ENCODE measurements at places on chromosomes 7 and 10.
A peak's percentile ranks its signal among the peaks of the same experiment; 100 is the strongest.

DNA sequence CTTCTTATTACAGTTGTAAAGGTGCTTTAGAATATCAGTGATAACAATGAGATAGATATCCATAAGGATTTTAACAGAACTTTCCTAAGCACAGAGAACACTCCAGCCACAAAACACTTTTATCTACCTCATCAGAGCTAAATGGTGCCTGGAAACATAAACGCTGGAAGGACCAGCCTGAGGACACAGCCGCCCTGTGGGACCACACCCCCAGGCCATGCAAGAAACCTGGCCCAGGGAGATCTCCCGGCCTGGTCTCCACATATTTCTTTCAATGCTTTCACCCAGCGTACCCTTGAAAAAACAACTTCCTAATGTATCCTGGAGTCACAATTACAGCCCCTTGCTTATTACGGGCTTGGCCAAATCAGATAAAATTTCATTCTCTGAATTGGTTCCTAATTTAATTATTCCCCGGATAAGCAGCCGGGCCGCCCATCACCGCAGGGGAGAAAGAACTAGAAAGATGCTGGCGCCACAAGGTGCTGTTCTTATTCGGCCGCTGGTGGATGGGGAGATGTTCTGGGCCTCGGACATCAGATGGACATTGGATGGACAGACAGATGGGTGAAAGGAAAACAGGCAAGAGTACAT, 11.8 kb downstream of the CHST15 start:
- DNase-seq = no peak

GRCh38 chr10:106897719-106898118, 266.8 kb downstream of the SORCS1 start:
- DNase-seq = no peak

- DNase-seq = peak; percentile 8
Observed at GRCh38 chr7:155412416-155413253, 45.3 kb upstream of the EN2 start.

- no peak for DNase-seq
Observed at GRCh38 chr7:131032786-131033185, 294.9 kb upstream of the MKLN1 start.

GRCh38 chr10:96334616-96335526, 23.9 kb downstream of the OPALIN start:
- DNase-seq = no peak

GRCh38 chr7:93165447-93165846, 17.3 kb upstream of the SAMD9L start:
- DNase-seq = peak; percentile 62

DNA sequence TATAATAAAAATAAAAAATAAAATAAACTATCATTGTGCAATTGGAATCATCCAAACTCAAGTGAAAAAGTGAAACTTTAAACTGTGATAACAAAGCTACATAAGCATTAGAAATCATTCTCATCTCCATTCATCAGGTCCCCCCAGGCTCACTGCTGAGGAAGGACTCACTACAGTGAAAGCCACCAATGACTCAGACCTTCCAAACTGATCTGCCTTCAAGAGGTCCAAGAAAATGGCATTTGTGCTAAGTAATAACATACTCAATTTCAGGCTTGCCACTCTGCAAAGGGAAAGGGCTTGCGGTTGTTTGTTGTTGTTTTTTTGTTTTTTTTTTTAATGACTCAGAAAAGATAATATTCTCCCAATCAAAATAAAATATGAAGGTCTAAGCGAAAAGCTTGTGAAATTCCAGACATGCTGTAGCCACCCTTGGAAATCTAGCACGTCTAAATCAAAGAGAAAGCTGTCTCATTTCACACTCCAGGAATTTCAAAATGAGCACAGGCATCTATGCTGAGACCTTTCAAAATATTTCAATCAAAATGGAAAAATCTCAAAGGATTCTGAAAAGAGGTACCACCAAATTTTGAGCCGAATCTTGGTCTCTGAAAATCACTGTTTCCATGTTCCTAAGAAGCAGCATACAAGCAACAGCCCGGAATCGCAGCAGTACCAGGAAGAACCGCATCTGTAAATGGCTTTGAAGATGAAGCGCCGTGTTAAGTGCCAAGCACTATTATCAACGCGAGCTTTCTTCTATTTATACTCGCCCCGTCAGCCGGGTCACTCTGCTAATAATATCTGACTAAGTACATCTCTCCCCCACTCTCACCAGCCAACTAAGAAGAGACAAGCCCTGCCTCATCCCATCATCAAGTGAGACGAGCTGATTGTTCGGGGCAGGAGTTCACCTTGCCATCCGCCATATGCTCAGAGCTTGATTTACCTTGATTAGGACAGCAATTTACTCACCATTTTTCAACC, 13.5 kb downstream of the SFMBT2 start:
- no peak for DNase-seq

GRCh38 chr10:100254191-100254590, 13.2 kb downstream of the CWF19L1 start:
- DNase-seq = no peak

DNA sequence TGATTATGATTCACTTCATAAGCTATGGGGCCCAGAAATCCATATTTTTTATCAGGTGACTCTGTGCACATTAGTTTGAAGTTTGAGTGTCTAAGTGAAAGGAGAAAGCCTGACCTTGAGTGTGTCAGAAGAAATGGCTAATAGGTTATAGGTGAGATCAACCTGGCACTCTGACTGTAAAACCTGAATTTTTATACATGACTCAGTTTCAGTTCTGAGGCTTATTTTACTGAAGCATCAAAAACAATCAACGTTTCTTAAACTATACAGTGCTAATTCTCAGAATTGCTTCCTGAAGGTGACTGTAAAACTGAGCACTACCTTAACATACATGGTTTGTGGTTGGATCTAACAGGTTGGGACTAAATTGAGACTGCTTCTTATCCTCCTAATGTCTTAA, 159.4 kb upstream of the AHR start:
- DNase-seq = no peak

- DNase-seq = no peak
Observed at GRCh38 chr10:24533981-24534380, 189.7 kb downstream of the ARHGAP21 start.

- no peak for DNase-seq
Observed at GRCh38 chr7:55018361-55019190, at the start of gene EGFR. TSS of gene EGFR (plus strand) at chr7:55019017. CDS start at chr7:55019278, 261 bp downstream.

GRCh38 chr7:102953406-102953805, 40.6 kb downstream of the LRRC17 start:
- DNase-seq = no peak

DNA sequence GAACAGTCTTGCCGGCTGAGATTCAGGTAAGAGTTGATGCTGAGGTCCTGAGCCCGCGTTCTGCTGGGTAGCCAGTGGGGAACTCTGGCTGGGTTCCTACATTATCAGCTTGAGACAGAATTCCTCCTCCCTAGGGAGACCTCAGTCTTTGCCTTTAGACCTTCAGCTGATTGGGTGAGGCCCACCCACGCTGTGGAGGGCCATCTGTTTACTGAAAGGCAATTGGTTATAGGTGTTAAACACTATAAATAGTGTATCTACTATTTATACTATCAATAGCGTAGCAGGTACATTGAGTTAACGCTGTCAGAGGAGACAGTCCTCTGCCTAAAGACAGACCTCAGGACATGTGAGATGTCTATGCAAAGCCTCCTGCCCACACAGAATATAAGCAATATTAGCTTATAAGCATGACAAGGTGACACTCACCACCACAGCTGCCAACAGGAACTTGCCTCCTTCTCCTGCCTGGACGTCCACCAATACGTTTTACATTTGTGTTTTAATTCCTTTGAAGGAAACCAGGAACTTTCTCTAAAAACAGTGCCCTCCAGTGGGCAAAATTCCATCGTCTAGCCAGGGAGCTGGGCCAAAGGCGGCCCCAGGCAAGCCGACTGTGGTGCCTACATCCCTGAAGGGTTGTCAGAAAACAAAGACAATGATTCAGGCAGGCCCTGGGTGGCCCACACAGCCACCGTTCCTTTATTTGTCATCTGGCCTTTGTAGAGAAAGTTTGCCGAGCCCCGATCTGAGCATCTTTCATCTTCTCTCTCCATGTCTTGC, 58.8 kb downstream of the INSIG1 start:
- no peak for DNase-seq

DNA sequence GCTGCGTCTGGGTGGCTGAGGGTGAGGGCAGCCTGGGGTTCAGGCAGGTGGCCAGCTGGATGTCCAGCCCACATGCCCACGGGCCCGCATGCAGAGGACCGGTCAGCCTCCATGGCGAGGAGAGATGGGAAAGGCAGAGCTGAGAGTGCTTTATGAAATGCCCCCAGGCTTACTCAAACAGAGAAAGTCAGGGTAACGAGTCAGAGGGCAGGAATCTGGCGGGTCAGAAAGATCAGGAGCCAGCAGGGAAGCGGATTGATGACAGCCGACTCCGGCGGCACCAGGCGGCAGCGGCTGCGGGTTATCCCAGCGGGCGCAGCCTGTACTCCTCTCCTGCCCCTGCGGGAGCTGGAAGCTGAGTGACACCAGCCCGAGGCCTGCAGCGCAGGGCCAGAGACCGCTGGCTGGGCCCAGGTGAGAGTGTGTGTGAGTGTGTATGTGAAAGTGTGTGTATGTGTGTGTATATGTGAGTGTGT, 13.4 kb downstream of the SLC13A4 start:
- DNase-seq = no peak

- DNase-seq = no peak
Observed at GRCh38 chr7:41685684-41686083, 17.2 kb downstream of the INHBA start.

DNA sequence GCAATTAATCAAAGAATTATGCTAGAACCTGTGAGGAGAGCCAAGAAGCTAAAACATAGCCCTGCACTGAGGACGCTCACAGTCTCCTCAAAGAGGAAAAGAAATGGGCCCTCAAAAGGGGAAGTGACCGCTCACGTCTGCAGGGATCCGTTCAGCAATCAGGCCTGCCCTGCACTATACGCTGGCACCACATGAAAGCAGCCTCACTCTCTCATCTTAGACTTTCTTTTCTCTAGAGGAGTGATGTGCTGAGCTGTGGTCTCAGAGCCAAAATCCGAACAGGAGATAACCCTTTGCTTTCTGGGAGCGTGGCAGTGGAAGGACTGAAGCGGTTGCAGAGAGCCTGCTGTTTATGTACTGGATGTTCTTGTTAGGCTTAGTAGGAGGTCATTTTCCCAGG, 6.3 kb upstream of the IL2RA start:
- no peak for DNase-seq

DNA sequence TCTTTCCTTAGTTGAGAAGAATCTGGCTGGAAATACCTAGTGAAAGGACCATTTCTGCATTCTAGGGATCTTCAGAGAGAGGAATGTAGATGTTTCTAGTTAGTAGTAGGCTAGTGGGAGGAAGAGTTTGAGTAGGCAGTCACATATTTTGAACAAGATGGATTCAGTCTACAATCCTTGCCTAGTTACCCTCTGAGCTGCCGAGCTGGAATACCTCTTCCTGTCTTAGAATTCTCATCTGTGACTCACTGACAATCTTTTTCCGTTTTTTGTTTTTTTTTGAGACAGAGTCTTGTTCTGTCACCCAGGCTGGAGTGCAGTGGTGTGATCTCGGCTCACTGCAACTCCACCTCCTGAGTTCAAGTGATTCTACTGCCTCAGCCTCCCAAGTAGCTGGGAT, 30.7 kb upstream of the PLPP4 start:
- no peak for DNase-seq

DNA sequence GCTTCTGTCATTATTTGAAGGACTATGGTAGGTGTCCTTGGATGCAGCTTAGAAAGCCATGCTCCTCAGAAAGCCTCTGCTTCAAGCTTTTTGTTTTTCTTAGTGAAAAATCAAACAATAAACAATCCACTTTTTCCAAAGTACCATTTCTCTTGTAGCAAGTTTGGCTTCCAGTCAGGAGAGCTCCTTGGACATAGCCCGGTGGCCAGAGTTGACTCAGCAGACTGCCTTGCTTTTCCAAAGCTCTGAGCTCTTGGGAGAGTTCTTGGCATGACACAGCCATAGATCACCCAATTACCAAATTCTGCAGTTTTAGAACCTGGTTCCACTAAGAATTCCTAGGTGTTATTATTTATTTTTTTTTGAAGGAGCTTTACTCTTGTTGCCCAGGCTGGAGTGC, 189.4 kb upstream of the MTPN start:
- DNase-seq = no peak

GRCh38 chr7:132558815-132559214, 17.5 kb downstream of the PLXNA4 start:
- DNase-seq = no peak

GRCh38 chr10:3971713-3972112, 186.7 kb upstream of the KLF6 start:
- no peak for DNase-seq

DNA sequence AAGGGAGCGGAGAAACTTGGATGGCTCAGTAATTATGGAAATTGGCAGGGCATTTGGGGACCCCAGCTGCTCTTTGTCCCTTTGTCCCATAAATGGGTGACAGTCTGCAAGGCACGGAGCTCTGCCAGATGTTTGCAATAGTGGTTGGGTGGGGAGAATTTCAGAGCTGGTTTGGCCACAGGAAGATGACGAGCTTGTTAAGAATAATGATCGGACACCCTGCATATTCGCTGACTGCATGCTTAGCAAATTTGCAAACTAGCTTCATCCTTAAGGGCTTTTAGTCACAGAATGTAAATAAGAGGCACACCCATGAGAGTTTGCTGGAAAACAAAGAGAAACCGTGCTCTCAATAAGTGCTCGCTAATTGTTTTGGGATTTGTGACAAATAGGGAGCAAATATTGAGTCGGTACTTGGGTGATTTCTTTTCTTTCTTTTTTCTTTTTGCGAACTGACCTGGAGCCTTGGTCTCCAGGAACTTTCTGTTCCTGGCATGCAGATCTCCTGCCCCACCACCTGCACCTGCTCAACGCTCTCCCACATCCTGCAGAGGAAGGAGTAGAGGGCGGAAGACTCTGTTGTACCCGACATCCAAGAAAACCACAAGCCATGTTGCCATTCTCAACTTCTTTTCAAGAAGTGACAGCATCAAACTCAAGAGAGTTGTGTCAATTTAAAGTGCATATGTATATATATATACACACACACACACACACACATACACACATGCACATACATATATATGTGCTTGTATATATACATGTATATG, 238.9 kb downstream of the CAMK1D start:
- no peak for DNase-seq

GRCh38 chr7:976901-977325, 1.6 kb upstream of the COX19 start:
- DNase-seq = no peak

DNA sequence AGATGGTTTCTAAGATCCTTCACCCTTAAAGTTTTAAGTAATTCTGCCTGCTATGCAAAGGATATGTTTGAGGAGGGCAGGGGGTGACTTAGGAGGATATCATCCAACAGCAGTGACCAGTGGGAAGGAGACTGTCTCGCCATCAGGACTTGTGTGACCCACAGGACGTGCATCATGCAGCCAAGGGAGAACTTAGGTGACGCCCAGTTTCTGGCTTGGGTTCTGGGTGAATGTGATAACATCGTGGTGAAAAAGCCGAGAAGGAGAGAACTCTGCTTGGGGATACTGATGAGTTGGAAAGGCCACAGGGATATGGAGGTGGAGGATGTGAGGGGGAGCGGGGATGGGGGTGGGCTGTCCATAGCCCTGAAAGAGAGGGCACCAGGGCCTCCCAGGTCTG, 3.8 kb downstream of the WIPI2 start:
- no peak for DNase-seq

DNA sequence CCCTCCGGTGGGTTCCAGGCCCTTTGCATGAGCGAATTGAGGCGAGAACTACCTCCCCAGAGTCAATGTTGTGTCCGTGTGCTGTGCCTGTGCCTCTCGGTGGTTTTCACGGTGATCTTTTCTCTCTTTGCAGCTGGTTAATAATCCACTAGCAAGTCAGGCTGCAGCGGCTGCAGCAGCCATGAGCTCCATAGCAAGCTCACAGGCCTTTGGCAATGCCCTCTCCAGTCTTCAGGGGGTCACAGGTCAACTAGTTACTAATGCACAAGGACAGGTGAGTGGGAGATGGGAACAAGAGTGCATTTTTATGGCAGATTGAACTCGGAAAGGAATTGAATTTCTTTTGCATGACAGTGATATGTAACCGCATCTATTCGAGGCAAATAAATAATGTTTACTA, 159.7 kb upstream of the YAE1 start:
- no peak for DNase-seq

Data from GM12864 (cell line).